ENCODE measurements at places on chromosomes 2 and 18. TPM values are rescaled to one million over a fixed set of nuclear protein-coding genes. Genes with fewer than 3 reads are reported as not detected.

Gene IL1R1
- total RNA-seq, result 37.0 TPM

Gene OTOS
- total RNA-seq, result not detected

Gene TMEM247
- total RNA-seq, result not detected

Gene EVA1A
- total RNA-seq, result 28.4 TPM

Gene ZNF521
- 55.1 TPM for total RNA-seq

Gene FOXD4L1
- not detected for total RNA-seq

Gene UGT1A1
- total RNA-seq, result not detected

Gene PSMA8
- not detected for total RNA-seq

Gene HRH4
- total RNA-seq, result not detected

Gene SFTPB
- not detected for total RNA-seq

Gene VWA3B
- not detected for total RNA-seq

Gene RBM43
- total RNA-seq, result 4.2 TPM

Gene DSG3
- total RNA-seq, result not detected

Gene NFATC1
- total RNA-seq, result 2.7 TPM

Gene RAX
- total RNA-seq, result not detected

Gene NABP1
- 18.0 TPM for total RNA-seq

Gene BIN1
- total RNA-seq, result 38.8 TPM

Gene CNGA3
- not detected for total RNA-seq

Gene SERPINB3
- total RNA-seq, result not detected

Gene BARD1
- total RNA-seq, result 8.9 TPM

Gene ERMN
- total RNA-seq, result not detected

Gene EFR3B
- total RNA-seq, result 0.50 TPM

Gene GPBAR1
- total RNA-seq, result not detected

Gene REL
- 3.2 TPM for total RNA-seq

Gene RAB6D
- total RNA-seq, result not detected

Gene PARD6G
- 3.0 TPM for total RNA-seq

Gene RBKS
- total RNA-seq, result 0.89 TPM

Gene SCN9A
- 13.6 TPM for total RNA-seq

Gene GALNT13
- 0.15 TPM for total RNA-seq

Gene CFAP65
- not detected for total RNA-seq
